ENCODE measurements at places on chromosomes 4 and X.

DNA sequence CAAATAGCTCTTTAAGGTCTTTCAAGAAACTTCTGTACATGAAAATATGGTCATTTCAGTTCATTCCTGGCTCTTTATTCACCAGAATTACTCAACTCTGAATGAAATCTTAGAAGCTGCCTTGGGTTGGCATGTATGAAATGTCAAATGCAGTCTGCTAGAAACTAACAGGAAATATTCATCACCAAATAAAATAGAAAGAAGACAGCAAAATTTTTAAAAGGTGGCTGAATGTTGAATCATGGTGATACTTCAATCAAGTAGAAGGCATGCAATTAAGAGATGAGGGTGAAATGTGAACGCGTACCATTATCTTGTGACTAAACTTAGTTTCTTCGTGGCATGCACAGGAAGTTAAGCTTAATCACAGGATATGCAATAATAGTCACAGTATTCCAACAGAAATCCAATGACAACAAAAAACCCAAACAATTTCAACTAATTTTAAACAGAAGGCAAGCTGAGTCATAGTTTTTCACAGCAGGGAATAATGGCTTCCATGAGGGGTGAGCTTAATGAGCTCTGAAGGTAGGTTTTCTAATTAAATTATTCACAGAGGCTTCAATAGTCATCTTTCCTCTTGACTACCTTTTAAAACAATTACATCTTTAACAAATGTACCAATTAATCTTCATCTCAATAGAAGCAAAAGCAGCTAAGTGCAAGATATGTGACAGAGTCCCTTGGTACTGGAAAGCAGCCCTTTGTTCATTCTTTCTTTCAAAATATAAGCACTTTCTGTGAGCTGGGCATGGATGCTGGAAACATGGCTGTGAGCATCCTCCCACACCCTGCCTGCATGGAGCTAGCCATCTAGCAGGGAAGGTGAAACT, 44.5 kb downstream of the SCFD2 start:
- DNase-seq, result no peak

DNA sequence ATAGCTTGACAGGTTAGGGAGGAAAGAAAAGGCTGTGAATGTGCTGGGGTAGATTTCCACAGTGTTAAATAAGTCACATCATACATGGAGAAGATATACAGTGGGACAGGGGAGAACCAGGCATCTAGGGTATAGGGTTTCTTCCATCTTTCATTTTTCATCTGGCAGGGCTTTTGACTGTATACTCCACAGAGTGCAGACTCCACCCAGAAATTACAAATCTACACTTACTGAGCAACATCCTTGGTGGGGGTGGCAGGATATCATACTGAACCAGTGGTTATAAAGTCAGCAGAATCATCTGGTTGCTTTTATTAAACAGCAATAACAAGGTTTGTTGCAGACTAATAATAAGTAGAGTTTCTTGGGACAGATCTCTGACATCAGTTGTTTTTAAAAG, 154.2 kb downstream of the NPNT start:
- no peak for DNase-seq

DNA sequence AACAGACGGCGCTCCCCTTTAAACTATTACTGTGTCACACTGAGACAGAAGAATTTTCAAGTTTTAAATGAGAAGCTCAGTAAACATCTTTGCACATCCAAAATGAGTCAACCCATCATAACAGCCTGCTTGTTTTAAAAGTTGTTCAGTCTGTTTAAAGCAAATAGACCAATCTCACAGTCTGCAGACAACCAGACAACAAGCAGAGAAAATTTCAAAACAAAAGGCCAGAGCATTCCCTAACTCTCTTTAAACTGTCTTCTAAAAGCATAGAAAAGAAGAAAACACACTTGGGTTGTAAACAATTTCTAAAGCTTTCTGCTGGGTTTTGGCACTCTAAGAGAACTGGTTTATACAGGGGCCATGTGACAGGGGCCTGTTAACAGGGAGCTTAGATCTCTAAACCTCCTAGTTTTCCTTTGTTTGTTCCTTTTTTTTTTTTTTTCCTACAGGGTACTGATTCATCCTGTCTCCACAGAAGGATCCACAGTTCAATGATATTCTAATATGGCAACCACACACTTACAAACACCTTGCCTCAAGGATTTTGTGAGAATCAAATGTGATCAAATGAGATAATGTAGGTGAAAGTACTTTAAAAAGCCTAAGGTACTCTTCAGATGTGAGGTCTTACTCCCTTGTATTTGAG, 100.8 kb upstream of the MAML3 start:
- DNase-seq, result no peak

GRCh38 chrX:2374086-2374485, 126.7 kb downstream of the DHRSX start:
- no peak for DNase-seq

GRCh38 chrX:150372280-150372679, 9.2 kb downstream of the MAMLD1 start:
- DNase-seq, result no peak

GRCh38 chr4:175418516-175418915, 393.5 kb downstream of the GPM6A start:
- DNase-seq, result no peak

- no peak for DNase-seq
Measured at GRCh38 chr4:3447431-3448395, 5.9 kb downstream of the HGFAC start.

- DNase-seq, result no peak
Measured at GRCh38 chr4:184420402-184420801, 53.9 kb downstream of the IRF2 start.

DNA sequence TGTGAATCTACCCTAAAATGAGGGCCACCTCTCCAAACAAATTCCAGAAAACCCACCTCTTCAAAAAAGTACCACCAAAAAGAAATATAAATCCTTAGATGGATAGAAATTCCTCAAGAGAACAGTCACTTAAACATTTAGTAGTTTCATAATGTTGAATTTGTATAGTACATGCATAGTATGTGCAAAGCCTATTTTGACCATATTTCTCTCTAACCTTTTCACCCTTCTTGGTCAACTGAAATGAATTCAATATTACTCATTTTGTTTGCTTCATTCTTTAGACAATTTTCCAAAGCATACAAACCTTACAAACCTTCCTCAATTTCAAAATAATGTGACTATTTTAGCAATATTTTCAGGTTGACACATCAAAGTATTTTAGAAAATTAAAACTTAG, 4.1 kb downstream of the RHOXF1 start:
- no peak for DNase-seq

DNA sequence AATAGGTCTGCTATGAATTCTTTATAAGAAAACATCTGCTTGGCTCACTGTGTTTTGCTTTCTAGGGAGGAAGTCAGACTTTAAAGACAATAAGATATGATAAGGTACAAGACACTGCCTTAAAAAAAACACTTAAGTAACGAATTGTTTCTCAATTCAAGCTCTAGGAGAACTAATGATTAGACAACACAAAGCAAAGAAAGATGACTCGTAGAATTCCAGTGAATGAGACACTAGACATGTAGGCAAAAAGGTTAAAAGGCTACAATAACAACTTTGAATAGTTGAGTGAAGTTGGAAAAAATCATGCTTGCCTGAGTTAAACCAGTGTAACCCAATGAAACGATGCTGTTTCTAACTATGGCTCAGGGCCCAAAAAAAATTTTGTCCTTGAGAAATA, 344.4 kb upstream of the ACTRT1 start:
- DNase-seq, result no peak

DNA sequence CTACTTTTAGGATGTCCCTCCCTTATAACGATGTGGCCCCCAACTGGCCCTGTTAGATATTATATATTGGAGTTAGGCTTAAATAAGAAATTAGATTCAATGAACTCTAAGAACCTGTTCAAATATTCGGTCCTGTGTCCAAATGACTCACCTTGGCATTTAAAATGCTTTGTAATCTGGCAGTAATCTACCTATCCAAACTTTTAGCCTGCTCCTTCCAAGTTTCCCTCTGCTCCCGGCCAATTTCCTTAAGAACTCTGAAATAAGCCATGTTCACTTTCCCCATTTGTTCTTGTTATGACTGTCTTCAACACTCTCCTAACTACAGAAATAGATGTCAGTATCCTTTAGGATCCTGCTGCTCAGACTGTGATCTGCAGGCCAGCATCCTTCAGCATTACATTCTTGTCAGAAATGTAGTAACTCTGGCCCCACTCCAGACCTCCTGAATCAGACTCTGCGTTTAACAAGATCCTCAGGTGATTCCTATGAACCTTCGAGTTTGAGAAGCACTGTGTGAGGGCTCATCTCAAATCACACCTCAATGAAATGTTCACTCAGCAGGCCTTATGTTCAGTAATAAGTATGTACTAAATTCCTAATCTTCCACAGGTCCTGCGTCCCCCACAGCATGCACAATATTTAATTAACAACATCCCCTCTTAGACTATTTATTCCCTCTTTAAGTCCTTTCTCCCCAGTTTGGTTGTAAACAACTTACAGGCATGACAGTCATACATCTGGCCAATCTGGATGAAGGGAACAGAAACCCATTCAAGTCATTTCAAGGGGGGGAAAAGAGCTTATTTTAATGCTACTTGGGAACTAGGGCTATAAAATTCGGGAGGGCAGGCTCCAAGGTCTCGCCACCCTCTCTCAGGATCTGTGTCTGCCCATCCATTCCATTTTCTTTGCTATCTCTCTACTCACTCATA, 3.0 kb downstream of the ATP8A1 start:
- no peak for DNase-seq

DNA sequence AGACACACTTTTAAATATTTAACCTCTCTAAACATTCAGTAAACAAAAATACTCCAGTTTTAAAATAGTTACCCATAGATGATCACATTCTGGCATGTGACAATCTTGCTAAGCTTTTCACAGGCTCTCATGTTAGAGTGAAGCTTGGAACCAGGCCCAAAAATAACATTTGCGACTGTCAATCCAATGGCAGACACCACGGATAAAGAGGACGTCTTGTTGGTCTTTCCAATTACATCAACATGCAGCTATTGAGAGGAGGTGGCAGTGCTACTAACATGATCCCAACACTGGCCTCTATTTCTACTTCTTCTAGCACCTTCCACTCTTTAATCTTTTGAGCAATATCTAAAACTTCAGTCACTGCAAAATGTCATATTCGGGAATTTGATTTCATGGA, 970.8 kb upstream of the TENM3 start:
- no peak for DNase-seq

DNA sequence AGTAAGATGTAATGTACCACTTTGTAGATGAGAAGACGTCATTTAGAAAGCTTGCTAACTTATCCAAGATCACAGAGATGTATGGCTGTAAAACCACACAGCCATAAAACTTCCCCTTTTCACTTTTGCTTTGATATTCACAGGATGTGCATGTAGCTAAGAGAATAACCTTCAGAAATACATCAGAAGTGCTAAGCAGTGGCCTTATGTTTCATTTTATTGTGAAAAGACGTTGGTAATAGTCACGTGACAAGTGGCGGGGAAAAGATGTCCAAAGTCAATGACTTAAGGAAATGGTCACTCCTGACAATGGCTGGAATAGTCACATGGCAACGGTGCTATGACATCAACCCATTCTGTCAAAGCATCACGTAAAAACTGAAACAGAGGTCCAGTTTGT, 12.9 kb upstream of the WDR17 start:
- DNase-seq, result no peak

- no peak for DNase-seq
Measured at GRCh38 chr4:85824166-85824945, 349.4 kb downstream of the ARHGAP24 start.

DNA sequence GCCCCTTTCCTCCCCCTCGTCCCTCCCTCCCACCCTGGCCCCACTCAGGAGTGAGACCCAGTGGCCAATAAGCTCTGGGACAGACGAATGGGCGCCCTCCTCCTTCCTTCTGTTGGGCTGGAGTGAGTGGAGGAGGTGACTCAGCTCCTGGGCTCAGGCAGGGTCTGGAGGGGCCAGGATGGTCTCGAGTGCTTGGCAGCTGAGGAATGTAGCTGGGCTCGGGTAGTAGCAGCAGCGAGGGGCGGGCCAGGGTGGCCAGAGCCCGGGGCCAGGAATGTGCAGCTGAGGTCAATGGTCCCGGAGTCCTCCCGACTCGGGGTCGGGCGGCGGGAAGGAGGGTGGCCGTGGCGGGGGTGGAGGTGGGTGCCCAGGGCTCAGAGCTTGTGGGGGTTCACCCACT, 15.0 kb downstream of the G6PD start:
- DNase-seq, result no peak

- no peak for DNase-seq
Measured at GRCh38 chr4:10587697-10588096, 96.9 kb downstream of the CLNK start.

DNA sequence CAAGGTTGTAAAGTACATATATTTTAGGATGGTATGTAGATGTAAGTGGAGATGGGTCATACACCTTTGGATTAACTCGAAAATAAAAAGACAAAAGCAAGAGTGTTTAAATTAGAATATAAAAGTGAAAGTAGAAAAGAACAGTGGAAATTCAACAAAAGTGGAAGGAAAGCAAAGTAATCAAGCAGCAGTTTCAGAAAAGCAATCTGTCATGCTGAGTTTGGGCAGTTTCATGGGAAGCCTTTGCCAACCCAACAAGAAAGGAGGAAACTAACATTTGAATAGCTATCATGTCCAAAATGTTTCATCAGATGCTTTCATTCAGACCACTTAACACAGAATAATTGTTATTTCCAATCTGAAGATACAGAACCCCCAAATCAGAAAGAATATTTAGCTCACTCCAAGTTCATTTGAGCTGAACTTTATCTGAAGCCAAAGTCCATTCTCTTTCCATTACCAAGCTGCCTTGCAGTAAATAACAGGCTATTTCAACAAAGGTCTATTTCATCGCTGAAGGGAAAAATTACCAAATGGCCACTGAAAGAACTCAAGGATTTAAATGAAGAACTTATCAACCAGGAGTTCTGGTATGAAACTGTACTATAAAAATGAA, 1.8 kb upstream of the EXOSC9 start:
- no peak for DNase-seq

DNA sequence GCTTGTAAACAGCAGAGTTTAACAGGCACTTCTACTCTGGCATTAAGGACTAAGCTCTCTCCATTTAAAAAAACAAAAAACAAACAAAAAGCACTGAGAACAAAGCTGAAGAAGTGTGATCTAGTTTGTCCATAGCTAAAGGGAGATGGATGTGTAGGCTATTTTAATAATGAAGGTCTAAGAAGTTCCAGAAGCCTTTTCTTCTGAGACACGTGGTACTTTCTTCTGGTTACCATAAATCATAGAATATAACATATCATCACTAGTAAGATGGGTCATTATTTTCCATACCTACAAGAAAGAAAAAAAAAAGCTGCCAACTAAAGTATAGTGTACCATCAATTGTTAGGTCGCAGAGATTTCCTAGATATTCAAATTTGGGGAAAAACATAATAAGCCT, 722 bp upstream of the NBDY start:
- DNase-seq, result no peak

GRCh38 chr4:185344743-185345538, 50.8 kb downstream of the LRP2BP start:
- no peak for DNase-seq

DNA sequence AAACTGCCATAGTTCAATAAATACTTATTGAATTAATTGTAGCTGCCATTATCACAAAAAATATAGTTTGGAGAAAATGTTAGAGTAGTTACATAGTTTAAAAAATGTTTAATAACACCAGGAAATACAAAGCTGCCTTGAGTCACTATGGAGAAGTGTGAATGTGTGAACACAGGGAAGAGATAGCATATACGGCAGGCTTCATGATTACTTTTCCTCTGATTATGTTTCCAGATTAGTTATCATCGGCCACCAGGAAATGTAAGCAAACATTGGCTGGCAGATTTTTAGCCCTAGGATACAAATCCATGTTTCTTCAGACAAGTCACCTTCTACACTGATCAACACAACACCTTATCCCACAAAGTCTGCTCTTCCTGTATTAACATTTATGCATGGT, 4.4 kb downstream of the PRDM5 start:
- no peak for DNase-seq
